Hepatocyte (in vitro differentiated cells): ENCODE measurements at places on chromosomes 11 and 22. TPM values are rescaled to one million over a fixed set of nuclear protein-coding genes. Genes with fewer than 3 reads are reported as not detected.
A peak's percentile ranks its signal among the peaks of the same experiment; 100 is the strongest.

DNA sequence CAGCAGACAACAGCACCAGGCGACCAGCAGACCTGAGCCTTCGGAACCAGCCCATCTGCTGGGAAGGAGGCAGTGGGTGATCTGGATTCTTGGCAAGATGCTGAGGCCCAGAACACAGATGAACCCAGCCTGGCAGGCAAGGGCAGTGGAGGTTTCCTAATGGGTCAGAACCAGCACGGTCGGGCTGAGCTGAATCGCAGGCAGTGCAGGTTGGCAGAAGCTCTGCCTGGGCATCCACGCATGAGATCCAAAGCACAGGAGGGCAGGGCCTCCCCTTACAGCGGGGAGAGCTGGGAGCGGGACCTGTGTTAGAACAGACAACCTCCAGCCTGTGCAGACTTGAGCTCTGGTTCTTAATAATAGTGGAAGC lies 47.5 kb downstream of the DSCAML1 start:
- no peak for DNase-seq

DNA sequence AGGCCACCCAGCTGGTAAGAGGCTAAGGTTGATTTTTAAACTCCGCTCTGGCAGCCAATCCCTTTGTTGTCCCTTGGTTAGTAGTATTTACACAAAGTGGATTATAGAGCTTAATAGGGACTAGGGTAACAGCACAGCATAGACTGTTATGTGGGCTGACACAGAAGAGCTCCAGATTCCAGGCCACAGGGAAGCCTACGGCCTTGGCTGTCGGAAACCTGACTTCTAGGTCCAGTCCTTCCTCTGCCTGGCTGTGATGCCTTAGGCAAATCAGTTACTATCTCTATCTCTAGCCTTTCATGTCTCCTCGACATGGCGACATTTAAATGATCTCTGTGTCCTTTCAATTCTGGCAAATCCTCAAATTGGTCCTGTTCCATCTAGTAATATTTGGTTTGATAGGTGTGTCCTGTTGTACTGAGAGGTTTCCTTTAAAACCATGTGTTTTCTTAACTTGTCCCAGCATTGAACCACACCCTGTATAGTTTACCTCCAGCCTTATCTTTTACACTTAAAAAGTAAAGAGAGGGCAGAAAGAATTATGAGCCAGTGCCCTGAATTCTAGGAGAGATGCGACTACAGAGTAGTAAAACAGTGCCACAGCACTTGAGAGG lies 4.2 kb downstream of the MMP1 start:
- no peak for DNase-seq

DNA sequence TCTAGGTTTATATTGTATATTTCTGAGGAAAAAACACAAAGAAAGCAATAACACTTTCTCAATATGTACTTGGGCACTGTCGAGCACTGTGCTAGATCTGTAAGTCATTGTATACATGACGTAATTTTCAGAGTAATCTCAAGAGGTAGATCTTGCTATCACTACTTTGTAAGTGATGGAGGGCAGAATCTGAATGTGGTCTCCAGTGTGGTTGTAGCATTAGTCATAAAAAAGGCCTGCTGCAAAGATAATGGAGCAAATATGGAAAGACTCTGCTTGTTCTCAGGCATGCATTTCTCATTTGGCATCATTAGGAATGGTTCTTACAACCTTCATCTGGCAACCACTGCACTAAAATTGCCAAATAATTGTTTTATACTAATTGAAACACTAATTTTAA lies 419.8 kb upstream of the CCDC179 start:
- DNase-seq, result no peak

DNA sequence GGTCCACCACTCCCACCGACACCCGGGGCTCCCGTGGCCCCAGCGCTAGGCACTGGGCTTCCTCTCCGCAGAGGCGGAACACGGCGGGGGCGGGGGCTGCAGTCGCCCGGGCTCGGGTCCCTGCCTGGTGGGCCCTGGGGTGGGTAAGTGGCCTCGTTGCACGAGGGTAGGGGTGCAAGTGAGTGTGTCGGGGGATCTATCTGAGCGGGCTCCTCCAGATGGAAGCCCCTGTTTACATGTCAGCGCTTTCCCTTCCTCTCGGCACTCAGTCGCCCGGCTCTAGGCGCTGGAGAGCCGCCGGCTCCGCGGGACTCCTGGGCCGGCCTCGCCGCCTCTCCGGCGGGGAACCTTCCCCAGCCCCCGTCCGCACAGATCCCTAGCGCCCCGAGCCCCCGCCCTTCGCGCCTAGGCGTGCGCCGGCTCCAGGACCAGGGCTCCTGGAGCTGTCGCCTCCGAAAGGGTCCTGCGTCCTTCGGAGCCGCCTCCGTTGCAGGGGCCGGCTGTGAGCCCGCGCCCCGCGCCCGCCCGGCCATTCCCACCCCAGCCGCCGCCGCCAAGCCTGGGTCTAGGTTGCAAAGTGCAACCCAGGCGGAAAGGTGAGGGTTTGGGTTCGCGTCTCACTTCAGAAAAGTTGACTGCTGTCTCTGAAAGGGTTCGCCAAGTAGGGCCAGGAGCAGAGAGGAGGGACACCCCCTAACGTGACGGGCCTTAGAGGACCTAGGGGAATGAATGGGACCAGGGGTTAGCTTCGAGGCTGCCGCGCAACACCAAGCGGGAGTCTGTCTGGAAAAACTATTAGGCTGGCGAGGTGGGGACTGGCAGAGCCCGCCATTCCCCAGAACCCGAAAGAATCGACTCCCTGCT lies 978 bp downstream of the FLI1 start:
- DNase-seq, result no peak

GRCh38 chr22:20224256-20224626 lies 43.9 kb downstream of the RTN4R start:
- DNase-seq, result no peak

GRCh38 chr22:34914846-34915245 lies 151.1 kb upstream of the ISX start:
- peak; percentile 23 for DNase-seq

GRCh38 chr11:118634431-118635236 lies 27.2 kb downstream of the PHLDB1 start:
- peak; percentile 92 for DNase-seq

- no peak for DNase-seq
Observed at GRCh38 chr11:61817471-61818202, 834 bp upstream of the FADS1 start.

GRCh38 chr22:35645646-35646045 lies 2.6 kb upstream of the APOL6 start:
- no peak for DNase-seq

GRCh38 chr22:34462795-34463194 lies 542.5 kb upstream of the LARGE1 start:
- DNase-seq, result no peak

DNA sequence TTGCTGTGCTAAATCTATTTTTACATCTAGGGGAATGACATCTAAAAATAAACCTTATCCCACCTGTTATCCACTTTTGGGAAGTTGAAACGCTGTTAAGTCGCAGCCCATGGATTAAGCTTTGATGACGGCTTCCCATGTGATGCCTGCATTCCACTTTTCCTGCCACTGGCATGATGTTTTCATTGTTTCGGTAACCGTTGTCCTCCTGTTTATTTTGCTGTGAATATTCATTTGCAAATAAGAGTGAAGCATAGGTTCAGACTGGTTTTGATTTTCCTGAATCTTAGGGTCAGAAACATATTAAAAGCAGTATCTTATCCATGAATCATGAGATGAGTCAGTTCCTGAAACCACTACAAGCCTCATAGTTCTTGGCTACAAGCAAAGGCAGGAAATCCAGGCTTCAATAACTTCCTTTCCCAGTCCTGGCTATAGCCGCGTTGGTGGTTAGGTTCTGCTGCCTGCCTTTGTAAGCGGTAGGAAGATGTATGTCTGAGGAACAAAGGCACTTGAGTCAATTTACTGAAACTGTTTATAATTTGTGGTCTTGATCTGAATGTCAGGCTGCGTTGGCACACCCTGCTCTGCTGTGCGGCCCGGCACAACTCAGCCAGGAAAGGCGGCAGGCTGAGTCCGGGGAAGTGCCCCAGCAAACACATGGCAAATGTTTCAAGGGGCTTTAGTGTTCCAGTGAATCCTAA lies 19.4 kb downstream of the TEAD1 start:
- DNase-seq, result peak; percentile 73

- DNase-seq, result no peak
Observed at GRCh38 chr11:14270690-14271542, 88.1 kb downstream of the RRAS2 start.

DNA sequence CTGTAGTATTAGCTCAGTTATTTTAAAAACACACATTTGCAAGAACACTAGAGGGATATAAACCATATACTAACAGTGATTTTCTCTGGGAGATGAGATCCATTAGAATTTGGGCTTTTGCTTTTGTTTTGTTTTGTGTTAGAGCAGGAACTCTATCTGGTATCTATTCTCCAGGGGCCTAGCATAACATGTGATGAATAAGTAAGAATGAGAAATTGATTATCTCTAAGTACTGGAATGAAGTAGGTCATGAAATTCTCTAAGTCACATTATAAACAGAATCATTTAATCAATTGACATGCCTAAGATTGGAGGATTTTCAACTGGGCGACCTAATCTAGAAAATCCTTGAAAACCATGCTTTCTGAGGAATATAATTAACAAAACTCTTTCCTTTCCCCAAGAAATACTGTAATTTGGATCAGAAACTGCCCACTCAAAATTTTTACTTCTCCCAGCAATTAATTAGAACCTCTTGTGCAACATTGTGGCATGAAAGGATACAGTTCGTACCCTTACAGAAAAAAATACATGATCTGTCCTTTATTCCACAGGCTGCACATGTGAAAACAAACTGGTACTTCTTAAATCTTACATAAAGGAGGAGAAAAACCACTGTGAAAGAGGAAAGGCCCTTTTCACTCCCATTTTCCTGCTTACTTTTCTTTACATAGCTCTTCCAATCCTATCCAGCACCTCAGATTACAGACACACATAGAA lies 93.5 kb downstream of the MRTFA start:
- DNase-seq, result no peak

GRCh38 chr22:17133137-17133536 lies 12.0 kb upstream of the TMEM121B start:
- DNase-seq, result no peak

DNA sequence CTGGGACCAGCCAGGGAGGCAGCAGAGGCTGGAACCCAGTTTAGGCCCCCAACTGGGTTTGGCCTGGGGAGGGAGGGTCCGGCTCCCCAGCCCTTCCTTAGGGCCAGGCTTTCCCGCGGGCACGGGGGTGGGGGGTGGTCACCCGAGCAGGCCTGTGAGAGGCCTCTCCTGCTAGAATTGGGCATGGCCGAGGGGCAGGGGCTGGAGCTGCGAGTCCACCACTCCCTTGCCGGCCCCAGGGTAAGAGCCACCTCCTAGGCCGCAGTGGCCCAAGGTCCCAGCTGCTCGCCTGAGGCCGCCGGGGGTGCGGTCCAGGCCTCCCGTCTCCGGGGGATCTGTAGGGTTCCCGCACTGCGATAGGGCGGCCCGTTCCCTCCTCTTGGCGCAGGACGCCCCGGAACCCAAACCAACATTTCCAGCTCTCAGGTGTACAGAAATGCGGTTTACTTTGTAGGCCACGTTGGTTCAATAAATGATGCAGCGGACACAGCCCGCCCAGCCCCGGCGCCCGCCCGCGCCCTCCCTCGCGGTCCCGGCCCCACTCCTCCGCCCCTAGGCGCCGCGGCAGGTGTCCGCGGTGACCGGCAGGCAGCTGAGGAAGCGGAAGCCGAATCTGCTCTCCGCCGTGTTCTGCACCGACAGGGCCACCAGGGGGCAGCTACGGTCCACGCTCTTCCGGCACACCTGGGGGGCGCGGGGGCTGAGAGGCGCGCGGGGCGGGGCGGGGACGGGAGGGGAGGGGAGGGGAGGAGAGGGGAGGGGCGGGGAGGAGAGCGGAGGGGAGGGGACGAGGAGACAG lies 5.9 kb downstream of the LMNTD2 start:
- DNase-seq, result peak; percentile 87

GRCh38 chr11:131674051-131674755 lies 303.8 kb downstream of the NTM start:
- peak; percentile 92 for DNase-seq

GRCh38 chr11:93832780-93833179 lies 17.6 kb downstream of the VSTM5 start:
- DNase-seq, result no peak

- DNase-seq, result no peak
Observed at GRCh38 chr11:78691215-78691614, 116.6 kb upstream of the NARS2 start.

GRCh38 chr11:40276960-40277359 lies 1182.5 kb downstream of the LRRC4C start:
- DNase-seq, result no peak

DNA sequence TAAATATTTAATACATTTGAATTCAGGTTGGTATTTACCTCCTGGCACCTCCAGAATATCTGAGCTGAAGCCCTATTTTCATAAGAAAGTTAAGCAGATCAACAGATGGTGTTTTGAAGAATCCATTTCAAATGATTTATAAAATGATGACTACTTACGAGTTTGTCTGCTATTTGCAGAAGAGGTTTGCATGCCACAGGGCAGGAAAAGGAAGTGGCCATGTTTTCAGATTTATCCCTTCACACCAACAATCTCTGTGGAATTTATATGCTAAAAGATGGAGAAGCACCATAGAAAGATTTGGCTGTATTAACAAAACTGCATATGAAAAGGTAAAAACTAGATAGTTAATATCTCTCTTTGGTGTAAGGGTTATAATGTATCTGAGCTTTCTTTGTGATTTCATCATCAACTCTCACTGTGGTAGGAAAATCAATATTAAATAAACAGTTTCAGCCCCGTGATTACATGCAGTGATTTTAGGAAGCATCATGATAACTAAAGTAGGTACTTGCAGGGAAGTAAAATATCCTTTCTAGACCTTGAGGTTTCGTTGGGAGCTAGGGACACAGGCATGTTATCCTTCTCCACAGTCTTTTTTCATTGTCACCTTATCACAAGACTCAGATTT lies 2.6 kb downstream of the BMAL1 start:
- DNase-seq, result no peak

GRCh38 chr11:111542606-111543275 lies 2.2 kb downstream of the LAYN start:
- DNase-seq, result no peak

DNA sequence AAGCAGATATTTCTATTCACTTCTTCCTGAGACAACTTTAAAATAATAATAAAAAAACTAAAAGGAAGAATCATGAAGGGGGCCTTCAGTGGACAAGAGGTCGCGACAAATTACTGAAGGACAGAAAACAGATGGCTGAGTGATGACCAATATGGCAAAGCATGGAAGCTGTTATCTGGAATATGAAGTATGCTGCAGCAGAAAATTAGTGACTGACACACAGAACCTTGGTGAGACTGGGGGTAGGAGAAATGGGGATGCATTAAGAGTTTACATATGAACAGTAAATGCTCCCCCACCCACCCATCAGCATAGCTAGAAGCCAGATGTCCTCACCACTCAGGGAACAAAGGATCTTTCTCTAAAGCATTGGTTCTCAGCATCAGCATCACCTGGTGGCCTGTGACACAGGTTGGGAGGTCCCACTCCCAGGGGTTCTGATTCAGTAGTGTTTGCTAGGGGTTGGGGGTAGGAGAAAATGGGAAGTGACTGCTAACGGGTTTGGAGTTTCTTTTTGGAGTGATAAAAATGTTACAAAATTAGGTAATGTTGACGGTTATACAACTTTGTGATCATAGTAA lies 59.7 kb downstream of the NARS2 start:
- no peak for DNase-seq

- DNase-seq, result no peak
Observed at GRCh38 chr11:10973416-10973815, 115.6 kb upstream of the ZBED5 start.

The HOATZ gene
- polyA plus RNA-seq, result not detected in 2 replicates

The PNPLA5 gene
- polyA plus RNA-seq, result 0.11 and 0.45 TPM in 2 replicates

The ZNRD2 gene
- 52.4 and 57.3 TPM in 2 replicates for polyA plus RNA-seq

The NARS2 gene
- polyA plus RNA-seq, result 13.5 and 17.5 TPM in 2 replicates

The GLB1L3 gene
- not detected in 2 replicates for polyA plus RNA-seq

The MS4A14 gene
- polyA plus RNA-seq, result not detected in 2 replicates

The LMO2 gene
- polyA plus RNA-seq, result 4.9 and 5.5 TPM in 2 replicates

The GAB4 gene
- polyA plus RNA-seq, result not detected in 2 replicates

The GRM5 gene
- 0.12 TPM in 1 of 2 replicates, not detected in the other for polyA plus RNA-seq

The ANGPTL5 gene
- polyA plus RNA-seq, result 0.06 and 0.12 TPM in 2 replicates

The PYGM gene
- polyA plus RNA-seq, result 4.0 and 5.7 TPM in 2 replicates

The C11orf42 gene
- polyA plus RNA-seq, result not detected in 2 replicates
